Stimulated activated CD4-positive, alpha-beta T cell treated with anti-CD3 and anti-CD28 coated beads, Interleukin-1b, Interleukin-23, amount 100 ng/mL, for 1 hour (primary cell): ENCODE measurements at places on chromosomes 13 and 19.

- DNase-seq: no peak
These were observed 3.7 kb downstream of the TEX29 start for GRCh38 chr13:111323950-111324651.

GRCh38 chr13:34004676-34005075 is 186.7 kb downstream of the RFC3 start:
- DNase-seq: no peak

DNA sequence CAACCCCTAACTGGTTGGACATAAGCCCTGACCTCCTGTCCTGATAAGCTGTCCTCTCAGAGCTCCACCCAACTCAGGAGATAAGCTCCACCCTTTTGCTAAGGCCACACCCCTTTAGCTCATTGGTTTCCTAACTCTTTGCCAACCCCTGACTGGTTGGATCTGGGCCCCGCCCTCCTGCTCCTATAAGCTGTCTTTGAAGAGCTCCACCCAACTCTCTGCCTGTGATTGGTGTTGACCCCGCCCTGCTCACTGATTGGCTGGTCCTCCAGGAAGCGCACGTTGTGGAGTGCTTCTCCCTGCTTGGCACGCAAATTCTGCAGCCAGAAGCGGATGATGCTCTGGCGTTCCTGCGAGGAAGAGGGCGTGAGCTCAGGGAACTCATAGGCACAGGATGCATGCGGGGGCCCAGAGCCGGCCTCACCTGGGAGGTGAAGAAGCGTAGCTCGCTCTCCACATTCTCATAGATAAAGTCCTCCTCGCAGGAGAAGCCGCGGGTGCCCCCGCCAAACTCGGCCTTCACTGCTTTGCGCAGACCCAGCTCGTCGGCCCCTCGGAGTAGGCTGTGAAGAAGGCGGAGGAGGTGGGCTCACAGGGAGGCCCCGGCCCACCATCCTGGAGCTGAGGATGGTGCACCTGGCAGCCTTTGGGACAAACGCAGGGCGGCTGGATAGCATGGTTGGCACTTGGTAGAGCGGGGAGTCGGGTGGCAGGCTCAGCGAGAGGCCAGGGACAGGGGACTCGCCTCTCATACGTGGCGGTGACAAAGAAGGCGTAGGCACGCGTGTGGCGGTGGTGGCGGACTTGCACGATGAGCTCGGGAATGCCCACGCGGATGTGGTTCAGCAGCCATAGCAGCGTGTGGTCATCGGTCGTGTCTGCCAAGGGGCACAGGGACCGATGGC is 1.7 kb downstream of the ANO8 start:
- no peak for DNase-seq

DNA sequence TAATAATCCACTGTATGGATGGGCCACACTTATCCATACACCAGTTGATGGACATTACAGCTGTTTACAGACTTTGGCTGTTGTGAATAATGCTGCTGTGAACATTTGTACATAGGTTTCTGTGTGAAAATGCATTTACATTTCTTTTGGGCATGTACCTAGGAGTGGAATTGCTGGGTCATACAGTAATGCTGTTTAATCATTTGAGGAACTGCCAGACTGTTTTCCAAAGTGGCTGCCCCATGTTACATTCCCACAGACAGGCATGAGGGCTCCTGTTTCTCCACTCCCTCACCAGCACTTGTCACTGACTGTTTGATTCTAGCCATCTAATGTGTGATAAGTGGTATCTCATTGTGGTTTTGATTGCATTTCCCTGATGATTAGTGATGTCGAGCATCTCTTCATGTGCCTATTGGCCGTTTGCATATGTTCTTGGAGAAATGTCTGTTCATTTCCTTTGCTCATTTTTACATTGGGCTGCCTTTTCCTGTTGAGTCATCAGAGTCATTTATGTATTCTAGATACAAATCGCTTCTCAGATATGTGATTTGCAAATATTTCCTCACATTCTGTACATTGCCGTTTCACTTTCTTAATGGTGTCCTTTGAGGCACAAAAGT is 12.8 kb downstream of the TMEM255B start:
- no peak for DNase-seq

GRCh38 chr19:20182222-20182785 is 15.3 kb downstream of the ZNF486 start:
- DNase-seq: no peak

- no peak for DNase-seq
These were observed 97.0 kb upstream of the MBNL2 start for GRCh38 chr13:97124915-97125809.

DNA sequence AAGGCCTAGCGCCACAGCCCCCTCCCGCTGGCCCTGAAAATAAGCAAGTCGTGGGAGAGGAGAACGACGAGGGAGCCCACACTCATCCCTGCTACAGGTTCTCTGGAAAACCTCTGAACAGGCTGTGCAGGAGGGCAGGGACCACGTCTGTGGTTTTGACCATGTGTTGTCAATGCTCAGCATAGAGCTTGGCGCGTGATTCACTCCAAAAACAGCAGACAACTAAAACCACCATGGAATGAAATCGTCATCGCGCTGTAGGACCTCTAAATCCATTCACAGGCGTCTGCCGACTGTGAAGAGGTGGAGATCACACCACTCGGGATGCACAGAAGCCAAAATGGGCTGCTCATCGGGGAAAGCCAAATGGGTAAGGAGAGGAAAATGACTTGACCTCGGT is 121.3 kb downstream of the COL4A1 start:
- DNase-seq: no peak

GRCh38 chr13:98974053-98974452 is 3.8 kb downstream of the DOCK9 start:
- DNase-seq: no peak

DNA sequence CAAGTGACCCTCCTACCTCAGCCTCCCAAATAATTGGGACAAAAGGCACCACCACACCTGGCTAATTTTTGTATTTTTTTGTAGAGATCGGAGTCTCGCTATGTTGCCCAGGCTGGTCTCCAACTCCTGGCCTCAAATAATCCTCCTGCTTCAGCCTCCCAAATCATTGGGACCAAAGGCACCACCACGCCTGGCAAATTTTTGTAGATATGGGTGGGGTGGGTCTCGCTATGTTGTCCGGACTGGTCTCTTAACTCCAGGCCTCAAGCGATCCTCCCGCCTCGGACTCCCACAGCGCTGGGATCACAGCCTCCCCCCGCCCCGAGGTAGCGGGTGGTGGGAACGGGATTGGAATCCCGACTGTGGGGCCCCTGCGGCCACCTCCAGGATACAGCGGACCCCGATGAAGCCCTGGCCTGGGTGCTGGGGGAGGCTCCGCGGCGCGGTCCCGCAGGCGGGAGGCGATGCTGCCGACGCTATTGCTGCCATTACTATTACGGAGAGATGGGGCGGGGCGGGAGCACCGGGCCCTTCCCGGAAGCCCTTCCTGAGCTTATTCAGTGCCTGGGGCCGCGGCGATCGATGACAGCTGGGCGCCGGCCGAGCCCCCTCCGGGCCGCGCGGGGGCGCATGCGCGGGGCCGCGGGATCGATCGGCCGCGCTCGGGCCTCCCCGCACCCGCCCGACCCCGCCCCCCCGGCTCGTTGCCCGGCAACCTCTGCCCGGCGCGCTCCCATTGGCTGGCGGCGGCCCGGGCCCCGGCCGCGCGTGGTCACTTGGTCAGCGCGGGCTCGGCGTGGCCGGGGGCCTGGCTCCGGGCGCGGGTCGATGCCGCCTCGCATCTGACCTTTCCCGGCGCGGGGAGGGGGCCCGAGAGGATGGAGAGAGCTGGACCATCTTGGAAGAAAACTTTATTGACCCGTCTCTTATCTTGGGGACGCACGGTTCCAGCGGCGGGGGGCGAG is 27.9 kb upstream of the ONECUT3 start:
- no peak for DNase-seq

DNA sequence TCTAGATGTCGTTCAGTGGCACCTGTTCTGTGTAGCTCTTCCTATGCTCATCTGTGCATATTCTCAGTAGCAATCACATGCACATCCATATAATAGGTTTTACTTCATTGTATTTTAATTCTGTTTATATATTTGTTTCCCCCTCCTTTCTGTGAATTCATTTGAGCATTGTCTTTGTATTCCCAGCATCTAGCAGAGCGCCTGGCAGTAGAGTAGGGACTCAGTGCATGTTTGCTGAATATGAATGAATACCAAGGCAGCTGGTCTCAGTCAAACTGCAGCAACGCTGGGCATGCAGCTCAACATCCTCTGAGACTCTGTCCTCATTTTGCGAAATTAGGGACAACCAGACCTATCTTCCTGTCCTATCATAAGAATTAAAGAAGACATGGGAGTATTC is 330.1 kb downstream of the SPRY2 start:
- no peak for DNase-seq

DNA sequence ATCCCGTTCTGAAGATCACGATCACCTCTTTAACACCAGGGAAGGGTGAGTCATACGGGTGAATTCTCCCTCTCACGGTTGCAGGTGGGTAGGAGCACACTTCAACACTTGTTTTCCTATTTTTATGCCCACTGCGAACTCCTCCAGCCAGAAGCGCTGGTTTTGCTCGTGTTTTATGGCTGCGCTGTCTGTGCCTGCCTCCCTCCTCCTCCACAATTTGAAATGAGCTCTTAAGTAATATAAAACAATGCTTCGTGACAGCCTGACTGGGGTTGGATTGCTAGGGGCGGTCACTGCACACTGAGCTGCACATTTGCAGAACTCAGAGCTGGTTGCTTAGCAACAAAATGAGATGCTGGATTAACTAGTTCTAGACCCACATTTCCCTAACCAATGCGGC is 12.9 kb downstream of the CCDC70 start:
- no peak for DNase-seq

- DNase-seq: no peak
These were observed 5.9 kb downstream of the COL4A1 start for GRCh38 chr13:110301083-110301482.

- DNase-seq: peak; percentile 83
These were observed 30.4 kb upstream of the CYP4F8 start for GRCh38 chr19:15584541-15585115.

GRCh38 chr13:110676595-110677587 is 29.0 kb downstream of the CARS2 start:
- no peak for DNase-seq

- no peak for DNase-seq
These were observed at the start of gene IL11 for GRCh38 chr19:55370305-55370988. TSS of gene IL11 (minus strand) at chr19:55370463. CDS start at chr19:55370310, 153 bp downstream.

- DNase-seq: no peak
These were observed 58.7 kb downstream of the MRPL57 start for GRCh38 chr13:21235174-21235573.

DNA sequence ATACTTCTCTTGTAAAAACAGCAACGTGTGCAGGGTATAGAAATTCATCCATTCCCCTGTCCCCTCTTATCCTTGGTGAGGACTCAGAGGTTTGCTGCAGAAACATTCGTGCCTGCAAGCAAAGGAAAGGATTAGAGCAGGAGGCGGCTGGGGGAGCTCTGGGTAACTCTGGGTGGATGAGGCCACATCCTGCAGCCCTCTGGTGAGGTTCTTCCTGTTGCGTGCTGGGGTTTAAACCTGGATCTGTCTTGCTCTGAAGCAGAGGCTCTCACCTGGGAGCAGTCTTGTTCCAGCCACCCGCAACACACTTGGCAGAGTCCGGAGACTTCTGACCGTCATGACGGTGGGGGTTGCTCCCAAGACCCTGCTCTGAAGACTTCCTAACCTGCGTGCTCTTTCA is 69.2 kb downstream of the ATP11A start:
- no peak for DNase-seq

DNA sequence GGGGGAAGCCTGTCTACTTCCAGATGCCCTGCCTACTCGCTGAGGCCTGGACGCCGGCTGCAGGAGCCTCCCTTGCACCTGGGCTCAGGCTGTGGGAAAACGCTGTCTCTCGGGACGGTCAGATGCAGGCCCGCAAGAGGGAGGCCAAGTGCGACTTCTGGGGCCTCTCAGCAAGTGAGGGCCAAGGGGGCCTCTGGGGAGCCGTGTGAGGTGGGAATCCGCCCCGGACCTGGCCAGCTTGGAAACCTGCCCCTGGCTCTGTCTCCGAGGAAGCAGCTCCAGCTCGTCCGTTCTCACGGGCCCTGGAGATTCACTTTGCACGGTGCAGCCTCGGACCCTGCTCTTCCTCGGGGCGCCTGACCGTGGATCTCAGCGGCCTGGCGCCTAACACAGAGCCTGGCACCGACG is 11.4 kb upstream of the CRTC1 start:
- no peak for DNase-seq

DNA sequence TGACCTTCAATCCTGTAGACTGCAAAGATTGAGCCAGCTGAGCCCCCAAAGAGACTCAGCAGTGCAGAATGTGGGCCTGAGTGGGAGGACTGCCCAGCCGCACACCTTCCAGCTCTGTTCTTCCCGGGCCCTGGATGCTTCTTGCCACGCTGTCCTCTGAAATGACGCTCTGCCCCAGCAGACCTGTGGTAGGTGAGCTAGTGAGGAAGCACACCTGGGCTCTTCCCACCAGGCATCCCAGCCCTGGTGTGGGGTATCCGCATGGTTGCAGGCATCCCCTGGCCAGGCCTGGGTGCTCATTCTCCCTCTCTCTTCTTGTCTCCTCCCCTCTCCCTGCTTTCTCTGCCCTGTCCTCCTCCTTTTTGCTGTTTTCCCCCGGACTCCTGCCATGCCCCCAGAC is 9.8 kb upstream of the MZF1 start:
- no peak for DNase-seq

GRCh38 chr19:42366673-42367072 is 23.4 kb downstream of the CNFN start:
- no peak for DNase-seq

- no peak for DNase-seq
These were observed 4.2 kb downstream of the CLIP3 start for GRCh38 chr19:36028313-36029041.

DNA sequence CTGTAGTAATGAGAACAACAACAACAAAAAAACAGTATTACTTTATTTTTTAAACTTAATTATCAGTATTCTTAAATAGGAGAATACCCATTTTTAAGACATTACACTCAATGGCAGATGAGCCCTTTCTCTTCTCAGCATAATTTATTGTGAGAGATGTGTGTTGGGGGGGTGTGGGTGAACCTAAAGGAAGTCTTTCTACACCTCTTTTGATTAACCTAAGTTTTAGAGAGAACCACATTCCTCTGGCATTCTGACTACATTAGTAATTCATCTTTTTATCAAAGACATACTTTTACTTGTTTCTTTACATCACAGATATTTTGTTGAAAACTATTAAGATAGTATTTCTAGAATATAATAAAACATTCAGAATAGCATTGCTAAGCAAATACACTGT is 890.9 kb downstream of the PCDH9 start:
- no peak for DNase-seq

- no peak for DNase-seq
These were observed 5.2 kb downstream of the TRIP10 start for GRCh38 chr19:6744381-6745301.

DNA sequence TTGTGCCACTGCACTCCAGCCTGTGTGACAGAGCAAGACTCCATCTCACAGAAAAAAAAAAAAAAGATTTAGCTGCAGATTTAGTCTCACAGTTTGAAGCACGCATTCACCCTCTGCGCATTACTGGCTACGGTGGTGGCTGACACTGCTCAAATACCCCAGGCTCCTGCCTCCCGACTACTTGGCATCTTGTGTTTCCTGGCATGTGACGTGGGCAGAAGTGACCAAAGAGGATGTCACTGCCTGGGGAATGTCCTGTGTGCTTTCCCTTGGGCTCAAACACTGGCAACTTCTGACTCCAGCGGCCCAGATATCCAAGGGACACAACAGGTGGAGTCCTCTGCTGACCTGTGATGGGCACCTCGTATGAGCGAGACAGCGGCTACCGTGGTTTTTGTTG is 24.7 kb upstream of the EIF3G start:
- no peak for DNase-seq

- DNase-seq: no peak
These were observed 3.7 kb upstream of the DOCK9 start for GRCh38 chr13:98981369-98982080.
